NCI-H1105 treated with DMSO at 0.1 percent for 48 hours (cell line): ENCODE measurements at places on chromosomes 1 and 21.

- no peak for DNase-seq
Observed at GRCh38 chr1:65772607-65773006, 20.1 kb upstream of the PDE4B start.

DNA sequence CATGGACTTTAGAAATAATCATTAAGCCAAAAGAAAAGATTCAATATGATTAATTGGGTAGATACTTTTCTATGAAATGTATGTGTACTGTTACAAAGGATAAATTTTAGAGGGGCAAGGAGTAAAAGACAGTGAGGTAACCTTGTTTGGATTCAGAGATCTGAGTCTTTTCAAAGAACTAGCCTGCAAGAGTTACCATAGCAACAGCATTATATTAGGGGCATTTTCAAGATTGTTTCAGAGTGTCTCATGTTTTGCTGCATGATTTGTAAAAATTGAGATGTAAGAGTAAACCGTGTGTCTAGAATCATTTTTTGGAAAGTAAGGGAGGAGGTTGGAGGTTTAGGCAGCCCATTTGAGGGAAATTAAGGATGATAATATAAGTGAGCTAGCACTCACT is 70.6 kb upstream of the KIAA1614 start:
- DNase-seq = no peak

DNA sequence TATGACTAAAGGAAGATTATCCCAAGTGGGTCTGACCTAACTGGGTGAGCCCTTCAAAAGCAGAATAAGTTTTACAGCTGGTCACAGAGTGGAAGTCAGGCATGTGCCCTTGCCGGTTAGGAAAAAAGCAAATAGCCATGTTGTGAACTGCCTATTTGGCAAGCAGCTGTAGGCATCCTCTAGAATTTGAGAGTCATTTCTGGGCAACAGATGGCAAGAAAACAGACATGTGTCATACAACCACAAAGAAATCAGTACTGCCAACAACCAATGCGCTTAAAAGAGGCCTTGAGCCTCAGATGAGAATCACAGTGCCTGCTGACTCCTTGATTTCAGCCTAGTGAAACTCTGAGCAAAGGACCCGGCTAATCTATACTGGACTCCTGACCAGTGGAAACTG is 26.8 kb downstream of the LRRC53 start:
- DNase-seq = no peak

GRCh38 chr1:53573931-53574330 is 114.7 kb downstream of the DMRTB1 start:
- DNase-seq = no peak

DNA sequence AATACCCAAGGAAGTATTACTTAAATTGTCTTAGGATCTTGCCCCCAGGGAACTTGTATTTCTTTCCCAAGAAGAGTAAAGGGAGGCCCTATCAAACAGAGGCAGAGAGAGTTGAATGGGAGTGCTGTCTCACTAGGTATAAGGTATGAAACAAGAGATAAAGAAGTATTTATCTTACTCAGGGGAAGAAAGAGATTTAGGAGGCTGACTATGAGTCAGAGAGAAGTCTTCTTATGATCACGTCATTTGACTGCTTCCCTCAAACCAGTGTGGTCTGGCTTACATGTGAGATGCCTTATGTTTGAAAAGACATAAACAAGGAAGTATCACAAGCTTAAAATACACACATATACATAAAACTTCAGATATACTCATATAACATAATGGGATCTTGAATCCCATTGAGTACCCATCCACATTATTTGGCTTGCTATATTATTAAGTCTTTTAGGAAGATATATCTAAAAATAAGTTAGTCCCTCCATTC is 29.6 kb downstream of the DUSP10 start:
- DNase-seq = no peak

- no peak for DNase-seq
Observed at GRCh38 chr1:71592646-71593274, 511.9 kb upstream of the ZRANB2 start.
